ENCODE measurements at places on chromosomes 5 and 9.
A peak's percentile ranks its signal among the peaks of the same experiment; 100 is the strongest.

- DNase-seq: no peak
Measured at GRCh38 chr5:7208938-7209337, 187.0 kb upstream of the ADCY2 start.

DNA sequence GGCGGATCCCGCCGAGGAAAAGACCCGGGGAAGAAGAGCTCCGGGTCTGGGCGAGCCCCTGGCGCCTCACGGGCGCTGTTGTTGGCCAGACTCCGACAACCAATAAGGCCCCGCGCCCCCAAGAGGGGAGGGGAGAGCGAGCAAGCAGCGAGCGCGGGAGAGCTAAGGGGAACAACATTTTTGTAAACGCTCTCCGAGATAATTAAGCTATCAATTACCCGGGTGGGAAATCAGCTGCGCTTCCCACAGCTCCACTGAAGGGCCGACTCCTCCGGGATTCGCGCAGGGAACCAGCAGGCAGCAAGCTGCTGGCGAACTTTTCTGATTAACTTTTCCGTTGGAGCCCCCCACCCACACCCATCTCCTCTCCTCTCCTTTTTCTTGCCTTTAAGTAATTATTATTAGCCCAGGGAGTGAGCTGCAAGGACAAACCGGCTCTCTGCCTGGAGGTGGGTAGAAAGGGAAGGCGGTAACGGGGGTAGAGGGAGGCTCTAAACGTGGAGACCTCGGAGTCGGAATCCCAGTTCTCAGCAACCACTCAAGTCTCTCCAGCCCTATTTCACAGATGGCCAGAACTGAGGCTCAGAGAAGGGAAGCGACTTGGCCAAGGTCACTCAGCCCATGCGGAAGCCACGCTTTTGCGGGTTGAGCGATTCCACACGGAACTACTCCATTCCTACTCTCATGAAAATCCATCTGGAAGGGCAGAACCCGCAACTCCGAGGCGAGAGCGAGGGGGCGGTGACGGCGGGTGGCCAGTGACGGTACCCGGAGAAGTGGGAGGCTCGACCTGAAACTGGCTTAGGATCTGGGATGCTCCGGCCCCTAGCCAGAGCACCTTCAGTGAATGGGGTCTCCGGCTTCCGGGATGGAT is 1.3 kb downstream of the ASTN2 start:
- DNase-seq: no peak

DNA sequence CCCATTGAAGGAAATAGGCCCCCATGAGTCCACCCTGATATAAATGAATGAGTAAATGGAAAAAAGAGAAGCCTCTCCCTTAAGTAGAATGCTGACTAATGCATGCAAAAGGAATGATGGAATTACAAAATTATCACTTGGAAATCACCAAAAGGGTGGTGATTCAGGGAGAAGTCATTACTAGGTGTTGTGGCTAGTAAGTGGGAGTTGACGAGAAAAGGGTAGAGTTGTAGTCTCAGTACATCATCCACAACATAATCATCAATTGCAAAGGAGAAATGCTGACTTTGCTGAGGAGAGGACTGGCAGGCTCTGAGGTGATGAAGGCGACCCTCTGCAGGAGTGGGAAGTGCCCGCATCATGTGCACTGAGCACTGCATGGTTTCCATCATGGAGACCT is 201.5 kb upstream of the S1PR3 start:
- no peak for DNase-seq

GRCh38 chr5:125093776-125094175 is 347.3 kb upstream of the ZNF608 start:
- DNase-seq: peak; percentile 33

DNA sequence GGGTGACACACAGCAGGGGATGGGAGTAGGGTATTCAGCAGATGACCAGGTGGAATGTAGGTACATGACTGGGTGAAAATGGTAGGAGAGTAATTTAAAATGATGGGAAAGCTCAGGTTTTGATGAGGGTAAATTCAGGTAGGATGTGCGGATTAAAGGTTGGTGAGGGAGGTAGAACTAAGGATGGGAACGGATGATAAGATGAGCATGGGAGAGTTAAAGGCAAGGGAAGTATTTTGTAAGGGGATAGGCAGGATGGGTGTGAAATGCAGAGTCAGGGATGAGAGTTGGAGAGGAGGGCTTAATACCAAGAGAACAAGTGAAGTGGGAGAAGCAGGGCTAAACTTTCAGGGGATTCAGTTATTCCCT is 1.5 kb downstream of the TLN1 start:
- no peak for DNase-seq

DNA sequence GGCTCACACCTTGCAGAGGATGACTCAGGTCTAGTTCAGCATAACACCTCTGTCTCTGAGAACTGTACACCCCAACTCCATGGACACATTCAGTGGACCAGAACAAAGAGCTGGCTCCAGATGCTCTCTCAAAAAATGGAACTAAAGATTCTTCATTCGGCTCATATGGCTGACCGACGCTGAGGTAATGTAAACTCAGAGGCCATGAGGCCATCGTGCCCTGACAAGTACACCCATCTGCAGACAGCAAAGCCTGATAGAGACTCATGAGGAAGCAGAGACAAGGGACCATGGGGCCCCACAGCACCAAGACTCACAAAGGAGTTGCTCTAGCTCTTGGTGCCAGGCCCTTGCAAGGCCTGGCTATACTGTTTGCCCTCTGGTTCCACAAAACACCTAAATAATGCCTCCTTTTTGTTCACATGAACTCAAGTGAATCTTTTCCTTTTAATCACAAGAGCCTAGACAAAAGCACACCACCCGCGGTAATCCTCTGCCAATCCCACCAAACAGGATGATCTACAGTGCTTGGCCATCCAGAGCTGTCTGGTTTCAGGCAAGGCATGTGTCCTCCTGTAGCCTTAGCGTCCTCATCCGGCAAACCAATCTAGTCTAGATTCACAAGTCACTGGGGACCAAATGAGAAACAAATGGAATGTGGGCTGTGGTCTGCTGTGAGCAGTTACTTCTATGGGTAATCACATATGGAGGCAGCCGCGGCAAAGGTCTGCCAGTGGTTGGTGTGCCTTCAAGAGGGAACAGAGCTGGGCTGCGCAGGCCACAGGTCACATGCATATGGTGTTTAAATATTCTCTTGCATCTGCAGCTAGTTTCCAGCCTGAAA is 22.7 kb downstream of the MED27 start:
- DNase-seq: no peak

DNA sequence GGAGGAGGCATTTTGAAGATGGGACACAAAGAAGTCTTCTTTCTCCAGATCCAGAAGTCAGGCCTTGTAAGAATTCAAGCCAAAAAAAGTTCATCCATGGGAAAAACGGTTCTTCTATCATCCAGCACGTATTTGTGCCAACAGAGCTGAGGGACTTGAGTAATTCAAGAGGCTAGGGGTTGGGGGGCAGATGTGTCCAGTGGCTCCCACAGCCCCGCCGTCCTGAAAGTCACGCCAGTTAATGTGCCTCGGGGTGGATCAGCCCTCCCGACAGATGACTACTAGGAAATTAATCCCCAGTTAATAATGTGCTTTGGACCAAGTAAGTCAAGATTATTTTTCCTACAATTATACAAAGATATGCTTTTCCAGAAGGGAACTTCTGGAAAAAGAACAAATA is 23.4 kb downstream of the NREP start:
- no peak for DNase-seq

DNA sequence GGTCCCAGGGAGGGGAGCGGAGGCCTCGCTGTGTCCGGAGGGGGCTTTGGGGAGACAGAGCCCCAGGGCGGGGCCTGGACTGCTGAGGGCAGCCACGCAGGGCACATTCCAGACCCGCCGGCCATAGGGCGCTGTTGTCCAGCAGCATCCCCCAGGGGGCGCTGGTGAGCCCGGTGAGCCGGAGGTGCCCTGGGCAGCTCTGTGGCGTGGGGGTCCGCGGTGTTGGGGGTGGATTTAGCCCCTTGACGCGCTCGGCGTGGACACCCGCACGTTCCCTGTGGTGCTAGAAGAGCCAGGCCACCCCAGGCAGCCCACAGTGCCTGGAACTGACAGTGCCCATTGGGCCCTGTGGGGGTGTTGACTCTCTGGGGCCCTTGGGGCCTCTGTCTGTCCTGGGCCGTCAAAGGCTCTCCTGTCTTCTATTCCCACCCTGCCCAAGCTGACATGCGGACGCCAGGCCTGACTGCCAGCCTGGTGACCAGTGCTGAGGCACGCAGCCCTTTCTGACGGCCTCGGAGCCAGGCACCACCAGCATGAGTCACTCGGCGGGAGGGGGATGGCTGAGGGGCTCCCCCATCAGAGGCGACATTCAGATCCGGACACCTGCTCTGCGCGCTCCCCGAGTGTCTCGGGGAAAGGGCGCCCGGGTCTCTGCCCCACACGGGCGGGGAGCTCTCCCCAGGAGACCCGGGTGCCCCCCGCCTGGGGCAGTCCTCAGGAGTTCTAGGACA is 23.9 kb downstream of the TPPP start:
- DNase-seq: no peak

- DNase-seq: no peak
Measured at GRCh38 chr5:148333262-148333849, 2.0 kb upstream of the SPINK9 start.

DNA sequence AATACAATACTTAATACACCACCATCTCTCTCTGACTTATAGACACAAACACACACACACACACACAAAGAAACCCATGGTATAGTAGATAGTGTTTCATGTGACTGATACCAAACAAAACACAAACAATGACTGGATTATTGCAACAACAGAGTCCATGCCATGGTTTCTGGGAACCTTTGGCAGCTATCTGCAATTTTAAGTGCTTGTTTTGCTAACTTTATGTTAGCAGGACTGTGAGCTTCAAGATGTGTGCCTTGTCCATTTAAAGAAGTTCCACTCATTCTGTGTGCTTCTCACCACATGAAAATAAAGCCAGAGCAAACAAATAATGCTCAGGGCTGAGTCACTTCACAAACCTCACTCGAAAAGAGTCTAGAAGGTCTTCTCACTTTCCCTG is 15.1 kb upstream of the LURAP1L start:
- no peak for DNase-seq

GRCh38 chr5:37777432-37778130 is 62.3 kb downstream of the GDNF start:
- DNase-seq: no peak

DNA sequence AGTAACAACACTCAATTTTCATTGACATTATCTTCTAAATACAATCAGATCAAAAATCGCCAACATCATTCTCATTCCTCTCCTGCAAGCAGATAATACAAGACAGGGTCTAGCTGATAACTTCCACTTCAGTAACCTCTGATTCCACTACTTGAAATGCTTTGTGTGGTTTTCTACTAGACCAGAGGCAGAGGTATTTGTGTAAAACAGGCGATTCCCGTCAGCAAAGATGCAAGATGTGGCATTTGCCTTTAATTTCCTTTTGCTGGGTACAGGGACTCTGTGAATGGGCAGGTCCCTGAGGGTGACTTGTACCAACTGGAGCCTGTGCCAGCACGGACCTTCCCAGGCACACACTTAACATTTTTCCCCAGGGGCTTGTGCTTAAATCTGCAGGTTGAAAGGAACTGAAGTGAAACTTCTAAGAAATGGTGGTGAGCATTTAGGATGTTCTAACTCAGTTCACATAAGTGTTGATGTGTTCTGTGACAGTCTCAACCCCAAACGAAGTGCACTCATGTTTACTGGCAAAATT is 625.5 kb upstream of the WWC1 start:
- no peak for DNase-seq

DNA sequence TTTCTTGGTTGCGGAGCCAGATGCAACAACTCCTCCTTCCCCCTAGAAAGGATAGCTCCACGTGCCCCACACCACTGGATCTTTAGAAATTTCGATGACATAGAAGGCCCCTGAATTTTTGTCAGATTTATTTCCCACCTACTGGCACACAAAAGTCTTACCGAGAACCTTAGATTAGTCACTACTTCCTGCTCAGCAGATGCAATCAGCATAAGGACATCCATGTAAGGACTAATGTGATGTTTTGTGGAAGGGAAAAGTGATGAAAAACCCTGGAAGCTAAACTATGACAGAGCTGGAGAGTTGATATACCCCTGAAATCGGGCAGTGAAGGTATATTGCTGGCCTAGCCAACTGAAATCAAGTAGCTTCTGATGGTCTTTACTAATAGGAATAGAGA is 125.5 kb upstream of the NFIL3 start:
- DNase-seq: no peak

DNA sequence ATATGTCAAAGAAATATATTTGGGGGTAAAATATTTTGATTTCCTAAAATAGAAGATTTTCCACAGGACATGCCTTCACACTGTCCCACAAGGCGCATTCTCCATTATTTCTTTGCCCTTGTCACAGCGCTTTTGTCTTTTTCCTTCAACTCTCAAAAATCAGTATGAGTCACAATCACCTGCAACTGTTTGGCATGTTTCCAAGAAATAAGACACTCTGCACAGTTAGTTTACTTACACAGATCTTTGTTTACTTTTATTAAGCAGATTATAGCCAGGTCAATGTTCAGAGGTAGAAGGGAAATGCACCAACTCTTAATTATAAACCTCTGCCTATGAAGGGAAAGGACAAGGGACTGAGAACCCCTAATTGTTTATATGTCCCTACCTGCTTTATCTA is 9.5 kb downstream of the CEMIP2 start:
- no peak for DNase-seq

GRCh38 chr9:80561526-80561925 is 989.8 kb downstream of the TLE4 start:
- DNase-seq: no peak

DNA sequence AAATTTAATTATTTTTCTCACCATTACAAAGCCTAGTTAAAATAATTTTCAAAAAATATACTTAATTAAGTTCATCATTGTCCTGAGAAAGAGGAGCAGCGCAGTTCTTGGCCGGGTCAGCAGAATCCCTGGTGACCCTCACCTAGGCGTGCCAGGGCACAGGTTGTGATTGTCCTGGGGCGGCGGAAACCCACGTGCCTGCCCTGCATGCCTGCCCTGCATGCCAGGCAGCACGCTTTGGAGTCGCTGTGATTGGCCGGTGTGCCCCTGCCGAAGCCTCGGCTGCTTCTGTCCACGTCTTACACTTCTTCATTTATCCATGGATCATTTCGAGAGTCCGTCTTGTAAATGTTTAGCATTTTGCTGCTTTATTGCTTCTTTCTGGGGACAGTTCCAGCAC is 25.6 kb downstream of the SLC12A2 start:
- DNase-seq: no peak

DNA sequence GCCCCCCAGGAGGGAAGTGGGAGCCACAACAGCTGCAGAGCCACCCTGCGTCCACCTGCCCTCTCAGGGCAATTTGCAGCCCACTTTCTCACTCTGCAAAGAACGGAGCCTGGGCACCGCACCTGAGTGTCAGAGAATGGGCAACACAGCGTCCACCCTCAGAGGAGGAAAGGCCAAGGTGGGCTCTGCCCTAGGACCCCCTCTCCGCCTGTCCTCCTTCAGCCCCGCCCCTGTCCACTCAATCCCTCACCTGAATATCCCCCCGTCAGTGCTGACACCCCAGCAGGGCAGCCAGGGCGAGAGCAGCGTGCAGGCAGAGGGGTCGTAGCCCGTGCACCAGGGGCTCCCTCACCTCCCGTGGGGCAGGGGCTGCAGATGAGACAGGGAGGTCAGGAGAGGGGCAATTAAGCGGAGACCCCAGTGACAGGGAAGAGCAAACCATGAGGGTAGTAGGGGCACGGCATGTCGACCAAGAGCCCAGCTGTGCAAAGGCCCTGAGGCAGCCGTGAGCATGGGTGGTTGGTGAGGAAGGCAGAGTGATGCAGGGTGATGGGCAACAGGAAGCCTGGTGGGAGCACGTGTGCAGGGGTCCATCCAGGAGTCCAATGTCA is 140.3 kb downstream of the OLFM1 start:
- DNase-seq: no peak

- no peak for DNase-seq
Measured at GRCh38 chr5:72005671-72006070, 101.6 kb upstream of the MAP1B start.
